Calu3 (cell line): ENCODE measurements at places on chromosomes 1 and 21. TPM values are rescaled to one million over a fixed set of nuclear protein-coding genes. Genes with fewer than 3 reads are reported as not detected.

GRCh38 chr1:4346131-4346530 is 308.3 kb upstream of the AJAP1 start:
- no peak overlapping the region for H3K4me3 ChIP-seq
- no peaks in the 10 kb centered on the region for H3K27me3 ChIP-seq
- no peaks in the 10 kb centered on the region for H3K4me1 ChIP-seq
- no peak overlapping the region for H3K27ac ChIP-seq

DNA sequence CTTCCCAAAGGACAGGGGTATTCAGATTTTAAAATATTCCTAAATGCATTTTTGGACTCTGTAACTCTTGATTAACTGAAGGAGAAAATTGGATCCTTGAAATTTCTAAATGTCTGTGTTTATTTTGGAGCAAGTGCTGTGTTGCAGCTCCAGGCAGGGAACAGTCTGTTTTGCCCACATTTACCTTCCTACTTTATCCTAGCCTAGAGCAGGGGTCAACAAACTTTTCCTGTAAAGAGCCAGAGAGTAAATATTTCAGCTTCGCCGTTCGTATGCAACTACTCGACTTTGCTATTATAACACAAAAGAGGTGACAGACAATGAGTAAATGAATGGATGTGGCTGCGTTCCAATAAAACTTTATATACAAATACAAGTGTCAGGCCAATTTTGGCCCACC is 402.2 kb downstream of the GPATCH2 start:
- H3K4me3 ChIP-seq, result no peak overlapping the region
- H3K36me3 ChIP-seq, result no peaks in the 10 kb centered on the region
- no peak for DNase-seq
- H3K27ac ChIP-seq, result no peak overlapping the region

Gene FYB2
- total RNA-seq, result not detected in 2 replicates

Gene SPRR2E
- total RNA-seq, result not detected in 2 replicates

- no peak overlapping the region for H3K4me3 ChIP-seq
- no peaks in the 10 kb centered on the region for H3K36me3 ChIP-seq
- no peak overlapping the region for H3K27ac ChIP-seq
- H3K4me1 ChIP-seq, result no peaks in the 10 kb centered on the region
- no peak for DNase-seq
Measured at GRCh38 chr1:197515421-197515820, 247.4 kb downstream of the CRB1 start.

Gene SELE
- total RNA-seq, result not detected in 2 replicates

Gene CELA2B
- total RNA-seq, result not detected in 2 replicates

- no peaks in the 10 kb centered on the region for H3K4me1 ChIP-seq
- H3K27me3 ChIP-seq, result no peaks in the 10 kb centered on the region
- H3K27ac ChIP-seq, result no peak overlapping the region
- H3K4me3 ChIP-seq, result no peak overlapping the region
- no peak for DNase-seq
- no peaks in the 10 kb centered on the region for H3K36me3 ChIP-seq
Measured at GRCh38 chr21:36087362-36088138, 17.7 kb downstream of the CBR1 start.

- no peak within 1 kb of the TSS for H3K27ac ChIP-seq
- peaks cover 8% of the 10 kb centered on the region for H3K4me1 ChIP-seq
- H3K36me3 ChIP-seq, result peaks cover 19% of the 10 kb centered on the region
- DNase-seq, result peak; percentile 94
Measured at GRCh38 chr1:3856923-3857790, at the start of the genes CEP104 and DFFB. Gene CEP104 (minus strand): TSS chr1:3857211. CDS start chr1:3852407, 4,804 bp downstream. Gene DFFB (plus strand): TSS chr1:3857476. CDS start chr1:3857604, 128 bp downstream.

Gene PTGS2
- total RNA-seq, result 64.2 and 78.2 TPM in 2 replicates
